ENCODE measurements at places on chromosomes 7 and 10.

- no peak for DNase-seq
Observed at GRCh38 chr7:66145400-66146104, 30.9 kb downstream of the CRCP start.

DNA sequence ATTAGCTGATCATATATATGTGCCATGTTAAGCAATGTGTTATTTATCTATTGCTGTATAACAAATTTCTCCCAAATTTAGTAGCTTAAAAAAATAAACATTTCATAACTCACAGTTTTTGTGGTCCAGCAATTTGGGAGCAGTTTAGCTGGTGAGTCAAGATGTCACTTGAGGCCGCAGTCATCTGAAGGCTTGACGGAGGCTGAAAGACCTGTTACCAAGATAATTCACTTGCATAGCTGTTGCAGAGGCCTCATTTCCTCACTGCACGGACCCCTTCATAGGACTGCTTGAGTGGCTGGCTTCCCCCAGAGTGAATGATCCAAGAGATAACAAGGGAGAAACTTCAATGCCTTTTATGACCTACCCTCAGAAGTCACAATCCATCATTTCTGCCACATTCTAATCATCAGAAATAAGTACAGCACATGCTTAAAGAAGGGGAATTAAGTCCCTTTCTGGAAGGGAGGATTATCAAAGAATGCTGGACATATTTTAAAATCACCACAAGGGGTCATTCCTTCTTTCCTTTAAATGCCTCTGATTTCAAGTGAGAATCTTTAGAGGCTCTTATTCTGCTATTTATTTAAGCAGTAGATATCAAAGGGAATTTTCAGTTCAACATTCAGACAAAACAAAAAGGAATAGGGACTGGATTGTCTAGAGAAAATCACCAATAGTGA is 10.5 kb upstream of the SRPK2 start:
- no peak for DNase-seq

DNA sequence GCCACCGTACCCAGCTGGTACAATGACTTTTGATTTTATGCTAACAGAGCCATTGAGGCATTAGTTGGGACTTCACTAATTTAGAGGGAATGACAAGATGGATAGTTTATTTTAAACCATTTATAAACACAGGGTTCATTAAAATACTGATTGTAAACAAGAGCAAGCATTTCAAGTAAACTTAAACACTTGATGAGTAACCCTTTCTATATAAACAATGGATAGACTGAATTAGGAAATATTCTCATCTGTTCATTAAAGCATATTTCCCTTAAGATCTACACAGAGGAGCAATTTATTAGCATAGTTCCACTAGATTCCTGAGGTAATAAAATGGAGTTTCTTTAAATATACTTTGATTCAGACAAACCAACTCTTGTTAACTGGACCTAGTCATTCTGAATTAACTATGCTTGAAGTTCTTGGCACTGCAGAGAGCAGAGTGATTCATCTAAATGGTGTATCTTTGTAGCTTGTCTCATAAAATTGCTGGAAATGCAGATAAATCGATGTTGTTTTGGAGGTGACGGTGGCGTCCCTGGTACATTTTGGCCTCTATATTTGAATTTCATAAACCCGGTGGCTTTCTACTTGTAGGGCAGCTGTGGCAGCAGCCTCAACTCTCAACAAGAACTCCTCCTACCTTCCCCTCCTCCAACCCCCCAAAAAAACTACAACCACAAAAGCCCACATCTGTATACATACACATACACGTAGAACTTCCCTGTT is 15.4 kb upstream of the VDAC2 start:
- DNase-seq: no peak

- DNase-seq: no peak
Observed at GRCh38 chr10:119461380-119461779, 81.1 kb downstream of the RGS10 start.

DNA sequence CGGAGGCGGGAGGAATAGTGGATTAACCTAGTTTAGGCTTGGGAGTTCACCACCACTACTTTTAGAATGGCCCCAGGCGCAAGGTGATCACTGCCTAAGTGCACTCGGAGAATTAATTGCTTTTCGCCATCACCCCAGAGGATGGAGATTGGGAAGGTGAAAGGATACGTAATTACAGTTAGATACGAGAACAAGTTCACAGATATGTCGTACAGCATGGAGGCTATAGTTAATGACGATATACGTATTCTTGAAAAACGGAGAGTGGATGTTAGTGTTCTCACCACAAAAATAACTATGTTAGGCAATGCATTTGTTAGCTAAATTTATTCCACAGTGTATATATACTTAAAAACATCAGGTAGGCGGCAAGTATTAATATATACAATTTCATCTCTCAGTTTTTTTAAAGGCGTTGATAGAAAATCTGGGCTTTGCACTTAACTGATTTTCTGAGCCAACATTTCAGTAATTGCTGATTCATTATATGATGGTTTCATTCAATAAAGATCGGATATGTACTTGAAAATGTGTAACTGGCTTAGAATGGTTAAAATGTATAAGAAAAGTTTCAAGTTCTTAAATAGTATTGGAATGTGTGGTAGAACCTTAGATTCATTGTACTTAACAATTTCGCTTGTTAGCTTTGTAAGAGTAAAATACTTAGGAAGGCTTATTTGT is 683 bp downstream of the CDC123 start:
- no peak for DNase-seq

DNA sequence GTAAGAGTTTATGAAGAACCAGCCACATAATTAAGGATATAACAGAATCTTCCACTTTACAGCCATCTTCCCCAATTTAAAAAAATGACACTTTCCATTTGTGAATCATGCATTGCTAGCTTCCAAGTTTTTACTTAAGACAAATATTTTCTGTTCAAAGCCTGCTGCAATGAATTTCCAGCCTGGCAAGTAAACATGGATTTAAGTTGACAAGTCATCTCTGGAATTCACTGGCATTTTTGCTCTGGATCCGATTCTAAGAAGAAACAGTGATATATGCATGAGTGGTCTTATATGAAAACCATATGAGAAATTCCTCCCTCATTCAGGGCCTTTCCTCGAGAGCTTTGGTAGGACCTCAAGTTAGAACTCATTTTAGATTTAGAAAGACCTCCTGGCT is 116.1 kb upstream of the CDCA7L start:
- no peak for DNase-seq

- no peak for DNase-seq
Observed at GRCh38 chr7:154794147-154794780, 208.7 kb downstream of the PAXIP1 start.

DNA sequence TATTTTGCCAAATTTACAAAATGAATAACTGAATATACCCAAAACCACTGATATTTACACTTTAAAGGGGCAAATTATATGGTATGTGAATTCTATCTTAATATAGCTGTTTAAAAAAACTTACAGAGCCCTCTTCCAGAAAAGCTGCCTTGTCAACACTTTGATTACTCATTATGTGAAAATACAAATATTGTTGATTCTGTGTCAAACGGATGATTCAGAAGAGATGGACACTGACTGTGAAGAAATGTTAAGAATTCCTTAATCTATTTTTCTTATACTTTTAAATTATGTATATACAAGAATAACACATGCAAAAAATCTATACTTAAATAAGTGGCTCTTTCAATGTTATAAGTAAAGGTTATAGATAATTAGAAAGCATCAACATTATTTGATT is 41.5 kb downstream of the SMURF1 start:
- DNase-seq: no peak

GRCh38 chr10:122468926-122469781 is 7.8 kb downstream of the HTRA1 start:
- DNase-seq: no peak

DNA sequence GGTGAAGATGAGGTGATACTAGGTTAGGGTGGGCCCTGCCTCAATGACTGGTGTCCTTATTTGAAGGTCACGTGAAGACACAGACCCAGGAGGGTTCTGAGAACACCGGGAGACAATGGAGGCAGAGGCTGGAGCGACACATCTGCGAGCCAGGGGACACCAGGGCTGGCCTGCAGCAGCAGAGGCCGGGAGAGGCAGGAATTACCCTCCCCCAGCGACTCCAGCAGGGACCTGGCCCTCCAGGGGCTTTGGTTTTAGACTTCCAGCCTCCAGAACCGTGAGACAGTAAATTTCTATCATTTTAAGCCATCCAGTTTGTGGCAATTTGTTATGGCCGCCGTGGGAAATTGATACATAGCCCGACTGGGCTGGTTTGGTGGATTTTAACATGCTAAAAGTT is 152.2 kb downstream of the DNAJB6 start:
- no peak for DNase-seq

DNA sequence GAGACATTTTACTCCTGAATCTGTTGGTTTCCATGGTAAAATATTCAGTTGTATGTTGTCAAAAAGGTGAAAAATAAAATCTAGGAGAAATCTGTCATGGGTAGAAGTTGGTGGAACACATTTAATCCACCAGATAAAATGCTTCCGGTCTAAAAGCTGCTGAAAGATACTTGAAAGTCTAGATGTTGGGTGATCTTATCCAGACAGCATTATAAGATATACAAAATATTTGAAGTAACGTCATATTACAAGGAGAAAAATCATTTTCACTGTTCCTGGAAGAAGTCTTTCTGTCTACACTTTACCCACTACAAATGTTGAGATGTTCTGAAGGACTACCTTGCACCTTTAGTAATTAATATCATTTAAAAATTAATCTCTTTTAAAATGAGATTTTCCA is 40.9 kb downstream of the CALD1 start:
- no peak for DNase-seq

- DNase-seq: no peak
Observed at GRCh38 chr7:69395061-69395714, 203.1 kb upstream of the AUTS2 start.

GRCh38 chr7:5001003-5001402 is 42.0 kb upstream of the MMD2 start:
- no peak for DNase-seq

- no peak for DNase-seq
Observed at GRCh38 chr7:96188174-96188581, 133.7 kb downstream of the SLC25A13 start.

DNA sequence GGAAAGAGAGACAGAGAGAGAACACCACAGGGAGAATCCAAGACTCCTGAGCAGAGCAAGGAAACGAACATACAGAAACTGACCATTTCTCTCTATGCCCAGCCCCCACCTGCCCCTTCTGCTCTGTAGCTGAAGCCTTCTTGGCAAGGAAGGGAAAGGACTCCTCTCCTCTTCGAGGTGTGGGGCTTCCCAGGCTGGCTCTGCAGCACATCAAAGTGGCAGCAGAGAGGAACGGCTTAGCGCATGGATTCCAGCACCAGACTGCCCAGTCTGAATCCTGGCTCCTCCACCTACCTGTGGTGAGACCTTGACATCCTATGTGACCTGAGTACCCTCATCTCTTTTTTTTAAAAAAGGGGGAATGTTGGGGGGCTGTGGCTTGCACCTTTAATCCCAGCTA is 69.4 kb downstream of the SH3PXD2A start:
- DNase-seq: no peak

DNA sequence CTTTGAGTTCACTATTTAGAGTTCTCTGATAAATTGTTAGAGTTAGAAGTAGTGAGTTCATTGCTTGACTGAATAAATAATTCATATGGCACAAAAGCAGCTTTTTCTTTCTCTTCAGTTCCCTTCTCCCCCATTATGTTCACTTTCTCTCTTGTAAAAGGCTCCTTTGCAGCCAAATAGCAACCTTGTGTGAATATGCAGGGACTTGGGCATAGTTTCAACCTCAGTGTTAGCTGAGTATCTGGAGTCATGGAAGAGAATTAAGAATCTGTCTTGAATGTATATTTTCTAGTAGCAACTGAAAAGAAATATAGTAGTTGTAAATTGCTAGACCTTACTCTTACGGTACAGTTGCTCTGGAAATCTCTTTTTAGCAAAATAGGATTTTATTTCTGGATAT is 31.9 kb downstream of the ZEB1 start:
- DNase-seq: no peak

DNA sequence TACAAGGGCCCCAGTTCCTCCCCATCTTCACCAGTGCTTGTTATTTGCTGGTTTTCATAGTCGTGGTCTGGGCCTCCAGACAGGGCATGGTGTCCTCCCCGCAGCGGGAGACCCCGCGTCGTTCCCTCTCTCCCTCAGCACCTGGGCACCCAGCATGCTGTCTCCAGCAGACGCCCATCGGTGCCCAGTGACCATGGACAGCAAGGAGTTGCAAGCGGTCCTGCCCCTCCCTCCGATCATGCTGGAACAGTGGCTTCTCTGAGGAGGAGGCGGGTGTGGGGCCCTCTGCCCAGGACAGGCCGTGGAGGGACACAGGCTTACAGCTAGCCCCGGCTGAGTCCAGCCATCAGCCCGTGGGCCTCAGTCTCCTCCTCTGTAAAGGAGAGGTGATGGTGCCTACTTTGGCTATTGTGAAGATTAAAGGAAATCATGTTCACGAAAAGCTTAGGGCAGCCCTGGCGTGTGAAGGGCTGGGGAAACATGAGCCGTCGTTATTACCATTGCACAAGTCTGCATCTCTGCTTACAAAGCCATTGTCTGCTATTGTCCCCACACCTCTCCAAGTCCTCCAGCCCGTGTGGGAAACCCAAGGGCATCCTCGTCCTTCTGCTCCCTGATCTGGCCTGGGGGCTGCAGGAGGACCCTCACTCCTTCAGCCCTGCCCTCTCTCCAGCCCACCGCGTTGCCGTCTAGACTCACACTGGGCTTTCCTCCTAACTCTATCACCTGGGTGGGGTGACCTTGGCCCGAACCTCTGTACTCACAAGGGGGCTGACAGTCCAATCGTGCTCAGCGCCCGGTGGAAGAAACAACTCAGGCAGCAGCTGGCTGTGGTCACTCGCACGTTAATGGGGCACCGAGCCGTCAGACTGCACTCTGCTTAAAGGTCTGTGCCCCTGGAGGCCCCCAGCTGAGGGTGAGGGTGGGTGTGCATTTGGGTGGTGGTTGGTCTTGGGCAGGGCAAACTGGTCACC is 29.9 kb downstream of the EN2 start:
- DNase-seq: no peak

DNA sequence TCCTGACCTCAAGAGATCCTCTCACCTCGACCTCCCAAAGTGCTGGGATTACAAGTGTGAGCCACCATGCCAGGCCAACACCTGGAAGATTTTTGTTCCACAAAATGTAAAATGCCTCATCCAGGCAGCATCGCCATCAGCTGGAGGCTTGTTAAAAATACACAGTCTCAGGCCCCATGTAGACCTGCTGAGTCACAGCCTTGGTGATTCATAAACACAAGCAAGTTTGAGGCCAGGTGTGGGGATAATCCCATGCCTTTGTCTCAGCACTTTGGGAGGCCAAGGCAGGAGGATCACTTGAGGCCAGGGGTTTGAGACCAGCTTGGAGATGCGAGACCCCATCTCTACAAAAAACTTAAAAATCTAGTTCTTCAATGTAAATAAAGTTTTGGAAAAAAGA is 49.1 kb upstream of the FOXK1 start:
- no peak for DNase-seq

GRCh38 chr7:25772802-25773201 is 379.2 kb upstream of the NFE2L3 start:
- DNase-seq: no peak

GRCh38 chr10:33395201-33395600 is 60.7 kb upstream of the NRP1 start:
- DNase-seq: no peak
